ENCODE measurements at places on chromosomes 7 and 10.

DNA sequence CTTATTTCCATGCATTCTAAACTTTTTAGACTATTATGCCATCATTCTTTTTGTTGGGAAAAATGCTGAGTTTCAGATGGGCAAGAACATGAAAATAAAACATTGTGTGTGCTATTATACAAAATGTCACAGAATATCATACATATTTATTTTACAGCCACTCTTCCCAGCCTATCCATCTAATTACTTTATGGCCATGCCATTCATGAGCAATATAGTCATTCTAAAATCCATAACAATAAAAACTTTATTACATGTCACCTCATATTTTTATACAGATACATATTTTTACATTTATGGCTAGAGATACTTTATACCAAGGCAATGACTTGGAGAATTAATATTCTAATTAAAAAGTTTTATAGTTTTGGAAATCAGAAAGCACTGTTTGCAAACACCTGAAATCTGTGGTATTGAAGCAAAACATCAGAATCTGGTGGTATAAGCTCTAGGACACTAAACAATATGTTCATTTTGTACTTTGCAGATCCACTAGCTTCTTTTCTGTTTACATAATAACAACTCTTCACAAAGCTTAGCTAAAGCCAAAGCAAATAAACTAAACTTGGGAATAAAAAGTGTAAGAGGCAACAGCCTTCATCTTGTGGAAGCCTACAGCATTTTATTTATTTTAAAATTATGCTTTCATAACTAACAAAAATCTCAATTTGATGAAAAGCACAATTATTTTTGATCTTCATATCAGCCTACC lies 210.1 kb downstream of the RNLS start:
- no peak for DNase-seq

DNA sequence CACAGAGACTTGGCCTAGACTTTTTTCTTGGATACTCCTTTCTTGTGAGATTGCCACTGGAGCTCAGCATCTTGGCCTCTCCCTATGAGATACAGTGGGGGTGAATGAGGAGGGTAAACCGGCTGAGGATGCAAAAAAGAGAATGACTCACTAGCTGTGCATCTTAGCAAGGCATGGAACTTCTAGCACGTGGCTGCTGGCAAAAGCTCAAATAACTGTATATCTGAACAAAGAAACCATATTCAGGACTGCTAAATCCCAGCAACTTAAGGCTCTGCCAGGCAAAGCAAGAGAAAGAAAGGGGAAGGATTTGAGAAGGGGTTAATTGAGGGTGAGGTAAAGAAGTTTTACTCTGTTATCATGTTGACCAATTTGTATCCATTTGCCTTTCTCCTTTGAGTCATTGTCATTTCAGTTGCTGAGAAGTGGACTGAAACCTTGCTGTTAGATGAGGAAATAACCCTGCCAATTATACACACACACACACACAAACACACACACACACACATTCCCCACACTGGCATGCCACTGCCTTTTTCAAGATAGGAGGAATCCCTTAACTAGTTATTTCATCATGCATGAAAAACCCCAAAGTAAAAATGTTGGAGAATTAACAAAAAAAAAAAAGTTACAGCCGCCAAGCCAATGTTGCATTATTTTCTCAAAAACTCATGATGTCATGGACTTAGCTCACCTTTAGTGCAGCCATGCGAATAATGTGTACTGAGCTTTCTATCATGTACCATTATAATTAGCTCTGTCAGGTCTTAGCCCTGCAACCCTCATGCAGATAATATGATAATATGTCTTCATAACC lies 997.3 kb downstream of the LRMDA start:
- DNase-seq: peak; percentile 69

- DNase-seq: no peak
These were observed 49.3 kb upstream of the ITPRID1 start for GRCh38 chr7:31464601-31465000.

GRCh38 chr10:47359626-47360418 lies 11.7 kb downstream of the RBP3 start:
- no peak for DNase-seq

DNA sequence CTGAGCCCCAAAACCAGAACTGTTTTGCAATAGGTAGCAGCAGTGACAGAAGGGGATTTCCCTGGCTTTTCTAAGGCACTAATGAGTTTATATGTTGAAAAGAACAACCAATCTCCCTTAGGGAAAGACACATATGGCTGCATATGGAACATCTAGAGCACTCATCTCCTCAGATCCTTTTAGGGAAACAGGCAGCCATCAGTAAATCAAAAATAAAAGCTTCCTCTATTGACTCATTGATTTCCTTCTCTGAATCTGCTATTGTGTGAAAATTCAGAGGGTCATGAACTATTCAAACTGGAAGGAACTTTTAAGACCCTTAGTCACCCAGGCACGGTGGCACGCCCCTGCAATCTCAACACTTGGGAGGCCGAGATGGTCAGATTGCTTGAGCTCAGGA lies 110.9 kb upstream of the NANOS1 start:
- DNase-seq: peak; percentile 60

DNA sequence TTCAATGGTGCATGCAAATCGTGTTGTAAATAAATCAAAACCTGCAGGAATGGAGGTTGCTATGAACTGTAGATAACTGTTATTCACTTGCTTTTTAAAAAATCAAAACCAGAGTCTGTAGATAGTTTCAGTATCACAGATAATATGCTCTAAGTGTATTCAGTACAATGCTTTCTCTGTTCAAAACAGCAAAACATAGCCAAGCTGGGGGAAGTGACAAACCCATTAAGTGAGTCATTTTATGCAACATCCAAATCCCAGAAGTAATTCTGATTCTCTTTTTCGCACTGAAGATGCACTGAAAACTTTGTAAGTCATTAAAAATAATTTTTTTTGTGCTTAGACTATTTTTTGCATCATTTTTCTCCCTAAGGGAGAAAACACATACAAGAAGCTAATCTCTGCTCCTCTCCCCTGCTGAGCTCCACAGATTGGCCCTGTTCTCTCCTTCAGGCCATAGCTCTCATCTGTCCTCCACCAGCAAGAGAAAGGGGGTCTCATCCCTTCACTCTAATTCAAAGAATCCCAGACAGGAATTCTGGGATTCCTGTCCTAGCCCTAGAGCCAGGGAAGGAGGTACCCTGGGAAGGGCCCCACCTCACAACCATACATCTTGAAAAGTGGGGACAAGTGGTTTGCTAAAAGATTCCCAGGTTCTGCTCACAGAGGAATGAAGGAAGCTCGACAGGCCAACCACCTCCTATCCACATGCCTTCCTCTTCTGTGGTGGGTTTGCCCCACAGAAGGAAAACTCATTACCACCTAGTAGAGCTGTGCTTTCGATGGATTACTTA lies 4.9 kb downstream of the PRTFDC1 start:
- peak; percentile 41 for DNase-seq

DNA sequence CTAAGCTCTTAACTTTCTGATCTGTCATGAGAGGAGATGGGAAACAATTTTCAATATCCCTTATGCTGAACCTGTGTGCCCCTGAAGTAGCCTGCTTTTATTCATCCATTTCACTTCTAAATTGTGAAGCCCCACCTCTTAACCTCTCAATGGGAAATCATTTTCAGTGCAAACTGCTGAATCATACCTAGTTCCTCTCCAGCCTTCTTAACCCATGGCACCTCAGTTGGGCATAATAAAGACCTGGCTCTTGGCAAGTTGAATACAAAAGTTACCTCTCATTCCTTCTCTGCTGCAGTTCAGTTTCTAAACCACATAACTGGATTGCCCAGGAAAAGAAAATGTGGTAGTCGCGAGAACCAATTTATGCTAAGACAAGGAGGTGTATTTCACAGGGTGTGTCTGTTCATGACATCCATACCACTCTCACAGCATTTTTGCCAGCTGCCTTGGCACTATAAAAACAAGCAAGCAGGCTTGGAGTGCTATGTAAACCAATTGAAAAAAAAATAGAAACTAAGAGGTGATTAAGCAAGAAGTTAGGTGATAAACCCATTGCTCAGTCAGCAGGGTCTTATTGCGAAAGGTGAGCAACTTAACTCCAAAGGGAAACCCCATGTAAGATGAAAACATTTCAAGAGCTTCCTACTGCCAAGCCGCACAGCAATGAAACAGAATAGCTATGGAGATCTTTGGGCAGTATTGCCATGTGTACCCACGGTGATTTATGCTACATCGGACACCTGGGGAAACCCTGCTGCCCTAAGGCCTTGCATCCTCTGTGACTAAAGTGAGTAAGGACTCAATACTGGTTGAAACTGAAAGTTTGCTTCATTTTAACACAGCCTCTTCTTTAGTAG lies 57.0 kb upstream of the DKK1 start:
- DNase-seq: no peak

DNA sequence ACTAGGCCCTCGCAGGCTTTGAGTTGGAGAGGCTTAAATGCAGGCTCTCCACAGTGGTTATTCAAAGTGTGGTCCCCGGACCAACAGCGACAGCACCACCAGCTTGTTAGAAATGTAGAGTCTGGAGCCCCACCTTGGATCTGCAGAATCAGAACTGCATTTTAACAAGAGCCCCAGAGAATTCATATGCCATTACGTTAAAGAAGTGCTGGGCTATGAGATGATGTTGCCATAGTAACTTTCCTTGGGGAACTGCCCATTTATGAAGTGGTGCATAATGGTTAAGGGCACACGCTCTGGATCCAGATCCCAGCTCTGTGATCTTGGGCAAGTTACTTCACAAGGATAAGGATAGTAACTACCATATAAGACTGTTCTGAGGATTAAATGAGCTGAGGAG lies 48.9 kb downstream of the ZCCHC24 start:
- no peak for DNase-seq

- DNase-seq: no peak
These were observed 133.7 kb upstream of the SEMA3E start for GRCh38 chr7:83782628-83783027.

DNA sequence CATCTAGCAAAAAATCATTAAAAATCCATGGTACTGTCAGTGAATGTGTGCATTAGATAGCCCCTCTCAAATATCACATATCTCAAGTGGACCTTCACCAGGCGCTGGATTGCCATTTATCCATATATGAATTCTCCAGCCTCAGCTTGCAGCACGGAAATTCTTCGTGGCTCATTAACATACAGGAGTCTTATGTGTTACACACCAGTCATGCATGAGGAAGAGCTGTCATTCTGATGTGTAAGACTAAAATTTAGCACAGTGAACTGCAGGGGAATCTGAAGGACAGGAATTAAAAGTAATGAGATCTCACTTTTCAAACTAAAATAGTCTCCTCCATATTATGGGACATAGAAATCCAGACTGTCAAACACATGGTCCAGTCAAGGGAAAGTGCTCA lies 542.4 kb upstream of the DPP6 start:
- DNase-seq: no peak

DNA sequence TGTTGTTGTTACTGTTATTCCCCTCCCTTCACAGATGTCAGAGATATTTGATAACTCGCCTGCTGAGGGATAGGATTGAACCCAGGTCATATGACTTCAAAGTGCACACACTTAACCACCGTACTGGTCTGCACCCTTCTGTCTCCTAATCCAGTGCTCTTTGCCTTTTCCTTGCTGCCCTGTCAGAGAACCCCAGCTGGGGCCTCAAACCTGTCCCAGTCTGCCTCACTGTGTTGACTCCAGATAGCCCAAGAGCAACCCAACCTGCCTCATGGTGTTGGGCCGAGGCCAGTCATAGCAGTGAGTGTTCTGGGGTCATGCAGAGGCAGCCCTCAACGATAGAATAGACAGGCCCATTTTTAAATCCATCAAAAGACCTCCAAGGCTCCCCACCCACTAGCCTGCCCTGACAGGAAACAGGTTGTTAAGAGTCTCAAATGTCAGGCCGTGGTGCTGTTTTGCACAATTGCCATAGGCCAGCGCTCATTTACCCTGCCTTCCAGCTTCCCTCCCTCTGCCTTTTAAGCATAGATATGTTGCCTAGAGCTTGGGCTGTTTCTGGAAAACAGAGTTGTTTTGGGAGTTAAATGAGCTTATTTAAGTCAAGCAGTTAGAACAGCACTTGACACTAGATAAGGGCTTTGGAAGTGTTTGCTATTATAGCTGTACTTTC lies 37.0 kb upstream of the PDCD4 start:
- no peak for DNase-seq

GRCh38 chr10:21675157-21675796 lies 141.2 kb downstream of the MLLT10 start:
- peak; percentile 59 for DNase-seq

- DNase-seq: no peak
These were observed 9.3 kb upstream of the HERPUD2 start for GRCh38 chr7:35704261-35704660.

Data from suppressor macrophage treated with lipopolysaccharide for 4 hours (primary cell).